ENCODE measurements at places on chromosomes 7 and 10.

DNA sequence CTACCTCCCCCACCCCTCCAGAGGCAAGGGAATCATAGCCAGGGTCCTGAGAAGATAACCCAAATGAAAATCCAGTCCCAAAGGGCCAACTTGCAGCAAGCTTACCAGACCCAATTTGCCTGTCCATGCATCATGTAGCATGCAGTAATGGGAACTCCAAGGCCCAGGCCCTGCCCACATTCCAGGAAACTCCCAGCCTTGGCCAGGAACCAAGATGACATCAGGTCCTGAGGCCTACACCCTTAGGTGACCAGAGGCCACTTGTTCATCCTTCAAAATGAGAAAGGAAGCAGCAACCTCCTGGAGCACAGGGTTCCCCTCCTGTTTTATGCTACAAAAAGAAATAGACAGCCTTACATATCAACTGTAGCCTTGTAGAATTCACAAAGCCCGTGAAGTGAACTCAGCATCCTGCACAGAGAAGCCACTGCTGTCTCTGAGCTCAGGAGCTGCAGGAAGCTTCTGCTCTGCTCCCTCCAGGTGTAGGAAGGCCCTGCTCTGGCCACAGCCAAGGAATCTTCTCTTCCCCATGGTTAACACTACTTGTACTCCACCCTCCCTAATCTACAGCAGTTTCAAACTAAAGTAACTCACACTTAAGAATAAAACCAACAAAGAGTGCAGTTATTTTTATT is 30.3 kb upstream of the GRB10 start:
- DNase-seq, result peak; percentile 83

- DNase-seq, result no peak
Observed at GRCh38 chr10:61721431-61721830, 58.7 kb downstream of the CABCOCO1 start.

- no peak for DNase-seq
Observed at GRCh38 chr7:32916006-32916405, 24.4 kb upstream of the KBTBD2 start.

DNA sequence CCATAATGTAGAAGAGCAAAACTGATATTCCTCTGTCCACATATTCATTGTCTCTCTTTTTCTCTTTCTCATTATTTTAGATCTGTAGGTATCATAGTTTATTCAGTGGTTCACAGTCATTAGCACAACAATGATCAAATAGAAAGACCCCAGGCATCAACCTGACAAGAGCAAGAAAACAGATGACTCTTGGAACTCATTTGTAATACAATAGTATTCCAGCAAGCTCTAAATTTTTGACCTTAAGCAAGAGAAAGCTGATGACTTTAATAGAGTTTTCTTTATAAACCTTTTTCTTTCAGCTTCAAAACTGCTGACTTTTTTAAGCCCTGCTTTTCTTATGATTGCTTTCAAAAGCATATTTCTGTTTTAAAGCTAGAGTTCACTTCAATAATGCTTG is 507.5 kb upstream of the SORCS1 start:
- DNase-seq, result no peak

DNA sequence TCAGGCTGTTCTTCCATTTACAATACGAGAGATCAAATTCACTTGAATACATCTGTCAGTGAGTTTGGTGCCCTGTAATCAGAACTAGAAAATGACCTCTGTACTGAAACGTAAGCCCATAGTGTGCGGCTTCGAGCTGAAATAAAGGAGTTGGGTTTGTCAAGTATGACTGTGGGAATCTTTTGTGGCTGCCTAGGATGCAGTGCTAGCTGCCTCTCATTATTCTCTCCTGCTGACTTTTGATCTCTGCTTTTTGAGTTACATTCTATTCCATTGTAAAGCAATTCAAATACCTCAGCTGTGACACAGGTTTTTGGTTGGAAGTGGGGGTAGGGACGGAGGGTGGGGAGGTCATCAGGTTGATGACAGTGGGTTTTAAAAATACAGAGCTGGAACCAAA is 40.4 kb downstream of the ICA1 start:
- DNase-seq, result no peak

GRCh38 chr10:17959870-17960269 is 8.2 kb downstream of the SLC39A12 start:
- no peak for DNase-seq

DNA sequence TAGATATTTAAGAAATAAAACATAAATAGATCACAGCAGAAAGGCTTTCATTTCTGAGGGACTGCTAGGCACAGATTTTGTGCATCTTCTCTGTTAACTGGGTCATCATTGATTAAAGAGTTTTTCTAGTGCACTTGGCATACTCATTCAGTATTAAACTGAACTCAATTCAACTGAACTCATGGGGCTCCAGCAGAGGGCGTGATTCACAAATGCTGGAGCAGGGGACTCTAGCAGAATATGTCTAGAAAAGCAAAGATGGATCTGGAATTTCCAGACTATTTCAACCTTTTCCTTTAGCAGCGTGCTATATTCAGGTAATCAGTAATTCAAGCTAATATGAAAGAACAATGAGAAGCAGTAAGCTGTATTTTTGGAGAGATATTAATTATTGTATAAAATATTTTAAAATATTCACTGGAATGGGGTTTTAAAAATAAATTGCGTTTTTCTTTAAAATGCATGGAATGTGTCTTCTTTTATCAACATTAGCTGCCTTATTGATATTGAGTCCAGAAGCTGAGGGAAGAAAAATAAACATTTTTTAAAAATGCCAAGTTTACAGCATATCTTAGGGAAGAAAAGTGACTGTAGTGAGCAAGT is 296.8 kb upstream of the CACNA2D1 start:
- DNase-seq, result peak; percentile 62

- no peak for DNase-seq
Observed at GRCh38 chr7:36964297-36964696, 240.0 kb upstream of the AOAH start.
